ENCODE measurements at places on chromosomes 2 and 18. TPM values are rescaled to one million over a fixed set of nuclear protein-coding genes. Genes with fewer than 3 reads are reported as not detected.

The PTPRN gene
- total RNA-seq = 0.88 TPM

The RUFY4 gene
- total RNA-seq = 5.0 TPM

The TBR1 gene
- total RNA-seq = not detected

The NOSTRIN gene
- 78.8 TPM for total RNA-seq

The CNDP1 gene
- total RNA-seq = 0.53 TPM

The ZNF385B gene
- 3.9 TPM for total RNA-seq

The LYPD6 gene
- total RNA-seq = 0.85 TPM

The REEP1 gene
- total RNA-seq = 4.7 TPM

The EN1 gene
- not detected for total RNA-seq

The UGT1A4 gene
- 7.5 TPM for total RNA-seq

The LAMA3 gene
- 14.9 TPM for total RNA-seq

The PCARE gene
- total RNA-seq = not detected

The SLC4A3 gene
- total RNA-seq = not detected

The MYL12A gene
- 256 TPM for total RNA-seq

The ALPI gene
- total RNA-seq = 473 TPM

The CLASP1 gene
- total RNA-seq = 30.5 TPM

The VWA3B gene
- total RNA-seq = 0.27 TPM

The NEDD4L gene
- total RNA-seq = 312 TPM

The TACR1 gene
- 5.6 TPM for total RNA-seq

The SLC16A14 gene
- 3.3 TPM for total RNA-seq

The CYS1 gene
- 1.6 TPM for total RNA-seq

The TXNDC2 gene
- total RNA-seq = not detected

The ZNF521 gene
- total RNA-seq = 7.9 TPM

The RRM2 gene
- total RNA-seq = 19.3 TPM

The LIMS2 gene
- 95.7 TPM for total RNA-seq

The ALKAL2 gene
- total RNA-seq = 1.6 TPM

The TNFRSF11A gene
- 43.7 TPM for total RNA-seq

The HAUS1 gene
- total RNA-seq = 24.1 TPM

The SLC20A1 gene
- total RNA-seq = 128 TPM

The IL37 gene
- not detected for total RNA-seq

The ERFE gene
- total RNA-seq = 0.57 TPM

The EFEMP1 gene
- 34.2 TPM for total RNA-seq

The GRP gene
- not detected for total RNA-seq

The ERBB4 gene
- not detected for total RNA-seq

The SLC5A6 gene
- 78.4 TPM for total RNA-seq

The DOK1 gene
- total RNA-seq = 14.5 TPM

The PLCD4 gene
- total RNA-seq = 1.5 TPM

The PLEK gene
- total RNA-seq = 1.8 TPM

The PARD3B gene
- total RNA-seq = 51.2 TPM

The CRYGA gene
- not detected for total RNA-seq

The GPR55 gene
- 2.5 TPM for total RNA-seq

The RAD51AP2 gene
- total RNA-seq = not detected

The KDSR gene
- total RNA-seq = 30.6 TPM

The LOXHD1 gene
- not detected for total RNA-seq

The SIGLEC15 gene
- total RNA-seq = 0.47 TPM

The TUBB8B gene
- total RNA-seq = not detected
